ENCODE measurements at places on chromosomes 16 and 17.

DNA sequence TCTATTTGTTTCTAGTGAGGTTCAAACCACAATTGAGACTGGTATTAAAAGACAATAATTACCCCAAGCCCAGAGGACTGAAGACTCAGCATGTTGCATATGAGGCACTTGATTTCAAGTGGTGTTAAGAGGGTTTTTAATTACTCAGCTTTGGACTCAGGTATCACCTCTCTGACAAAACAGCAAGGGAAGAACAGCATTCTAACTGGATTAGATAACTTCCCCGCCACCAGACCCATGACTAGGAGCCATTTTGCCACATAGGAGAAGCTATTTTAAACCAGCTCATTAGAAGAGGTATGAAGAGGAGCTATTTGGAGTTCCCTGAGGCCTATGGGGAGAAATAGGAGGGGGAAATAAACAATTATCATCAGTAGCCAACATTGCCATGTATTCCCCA lies 226.1 kb upstream of the TOX3 start:
- DNase-seq, result no peak

DNA sequence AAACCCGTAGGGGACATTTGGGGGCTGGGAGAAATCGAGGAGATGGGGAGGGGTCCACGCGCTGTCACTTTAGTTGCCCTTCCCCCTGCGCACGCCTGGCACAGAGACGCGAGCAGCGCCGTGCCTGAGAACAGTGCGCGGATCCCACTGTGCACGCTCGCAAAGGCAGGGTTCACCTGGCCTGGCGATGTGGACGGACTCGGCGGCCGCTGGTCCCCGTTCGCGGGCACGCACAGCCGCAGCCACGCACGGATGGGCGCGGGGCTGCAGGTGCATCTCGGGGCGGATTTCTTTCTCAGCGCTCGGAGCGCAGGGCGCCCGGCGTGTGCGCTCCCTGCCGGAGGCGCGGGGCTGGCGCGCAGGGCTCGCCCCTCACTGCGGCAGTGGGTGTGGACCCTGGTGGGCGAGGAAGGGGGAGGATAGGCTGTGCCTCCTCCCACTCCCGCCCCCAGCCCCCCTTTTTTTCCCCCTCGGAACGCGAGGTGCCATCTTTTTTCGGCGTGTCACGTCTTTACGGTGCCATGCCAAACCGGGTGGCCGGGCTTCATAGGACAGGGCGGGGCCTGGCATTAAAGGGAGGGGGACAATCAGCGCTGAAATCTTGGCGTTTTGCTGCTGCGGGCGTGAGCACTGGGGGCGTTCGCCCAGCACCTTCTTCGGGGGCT lies 1.1 kb downstream of the MAPT start:
- DNase-seq, result no peak

- no peak for DNase-seq
These were observed 44.2 kb downstream of the LYRM9 start for GRCh38 chr17:27848931-27849330.

DNA sequence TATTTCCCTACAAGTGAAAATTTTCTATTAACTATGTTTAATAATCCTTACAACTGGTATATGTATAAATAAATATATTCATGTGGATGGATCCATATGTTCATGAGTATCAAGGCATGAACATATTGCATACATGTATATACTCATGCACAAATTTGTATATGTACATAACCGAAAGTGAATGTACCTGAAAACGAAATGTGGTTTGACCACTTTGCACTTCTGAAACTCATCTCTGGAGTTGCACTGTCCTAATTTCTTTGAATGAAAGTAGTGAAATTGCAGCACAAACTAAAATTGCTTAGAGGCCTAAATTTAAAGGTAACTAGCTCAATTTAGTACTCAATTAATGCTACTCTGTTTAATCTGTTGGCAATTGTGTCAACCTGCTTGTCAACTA lies 27.4 kb upstream of the GNAO1 start:
- no peak for DNase-seq

DNA sequence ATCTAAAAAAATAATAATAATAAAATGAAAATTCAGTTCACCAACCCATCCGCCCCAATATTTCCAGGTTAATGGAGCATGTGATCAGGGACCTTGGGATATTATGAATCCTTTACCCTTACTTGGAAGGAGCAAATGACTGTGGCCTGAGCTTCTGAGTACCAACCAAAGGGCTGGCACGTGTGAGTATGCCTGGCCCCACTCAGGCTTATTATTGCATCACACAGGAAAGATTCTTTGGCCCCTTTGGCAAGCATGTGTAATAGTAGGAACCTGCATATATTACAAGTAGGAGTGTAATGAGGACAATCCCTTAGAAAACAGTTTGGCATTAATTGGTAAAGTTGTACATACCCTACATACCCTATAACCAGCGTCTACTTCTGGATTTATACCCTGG lies 7.2 kb upstream of the C17orf78 start:
- no peak for DNase-seq

GRCh38 chr17:8628172-8628571 lies 2.4 kb downstream of the MYH10 start:
- no peak for DNase-seq

DNA sequence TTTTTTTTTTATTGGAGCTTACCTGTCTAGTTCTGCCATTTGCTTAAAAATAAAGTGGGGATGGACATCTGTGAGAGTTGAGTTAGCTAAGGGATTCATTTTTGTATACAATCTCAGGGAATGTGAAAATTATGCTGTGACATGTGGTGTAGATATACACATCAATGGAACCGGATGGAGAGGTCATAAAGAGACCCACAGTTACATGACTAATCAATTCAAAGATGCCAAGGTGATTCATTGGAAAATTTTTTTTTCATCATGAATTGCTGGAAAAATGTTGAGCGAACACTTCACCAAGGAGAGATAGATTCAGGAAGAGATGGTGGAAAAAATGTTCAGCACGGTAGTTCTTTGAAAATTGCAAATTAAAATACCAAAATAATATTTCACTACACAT lies 605.4 kb upstream of the KIF2B start:
- no peak for DNase-seq

- DNase-seq, result no peak
These were observed 1.4 kb downstream of the CHAD start for GRCh38 chr17:50467114-50467854.

GRCh38 chr16:6643080-6643686 lies 689.5 kb upstream of the RBFOX1 start:
- DNase-seq, result no peak

DNA sequence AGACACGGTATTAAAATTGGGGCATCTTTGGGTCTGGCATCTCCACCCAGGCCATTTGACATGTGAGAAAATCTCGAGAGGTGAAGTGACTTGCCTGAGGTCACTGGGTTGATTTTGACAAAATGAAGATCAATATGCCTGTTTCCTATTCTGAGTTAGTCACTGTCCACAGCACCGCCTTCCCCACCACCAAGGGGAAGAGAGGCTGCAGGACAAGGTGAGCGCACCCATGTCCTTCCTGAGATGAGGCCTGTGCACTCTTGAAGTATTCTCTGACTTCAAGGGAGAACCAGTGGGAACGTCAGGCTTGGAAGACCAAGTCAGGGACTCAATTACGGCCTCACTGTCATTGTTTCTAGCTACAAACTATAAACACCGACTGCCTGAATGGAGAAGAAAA lies 49.9 kb upstream of the WSB1 start:
- no peak for DNase-seq

DNA sequence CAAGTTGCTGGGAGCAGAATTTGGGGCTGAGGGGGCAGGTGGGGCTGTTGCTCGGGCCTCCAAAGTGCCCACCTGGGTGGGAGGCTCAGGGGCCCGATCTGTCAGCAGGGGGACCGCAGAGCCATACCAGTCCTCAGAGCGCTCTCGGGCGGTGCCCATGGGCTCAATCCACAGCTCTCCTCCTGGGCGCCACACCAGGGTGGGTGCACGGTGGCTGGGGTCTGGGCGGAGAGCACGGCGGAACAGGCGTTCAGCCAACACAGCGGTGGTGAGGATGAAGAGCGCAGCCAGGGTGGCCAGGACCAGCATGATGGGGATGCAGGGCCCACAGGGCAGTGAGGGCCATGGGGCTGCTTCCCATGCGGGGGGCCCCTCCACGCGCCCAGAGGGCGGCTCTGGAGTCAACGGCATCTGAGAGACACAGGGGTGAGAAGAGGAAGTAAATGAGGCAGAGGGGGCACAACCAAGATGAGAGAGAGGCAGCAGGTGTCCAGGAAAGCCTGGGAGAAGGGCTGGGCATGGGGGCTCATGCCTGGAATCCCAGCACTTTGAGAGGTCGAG lies 1.2 kb downstream of the C16orf54 start:
- no peak for DNase-seq

- no peak for DNase-seq
These were observed 120.2 kb downstream of the METRNL start for GRCh38 chr17:83199500-83200201.

GRCh38 chr17:50661795-50662391 lies 27.2 kb downstream of the ABCC3 start:
- no peak for DNase-seq

GRCh38 chr17:73462823-73463222 lies 151.0 kb upstream of the CDC42EP4 start:
- DNase-seq, result no peak

DNA sequence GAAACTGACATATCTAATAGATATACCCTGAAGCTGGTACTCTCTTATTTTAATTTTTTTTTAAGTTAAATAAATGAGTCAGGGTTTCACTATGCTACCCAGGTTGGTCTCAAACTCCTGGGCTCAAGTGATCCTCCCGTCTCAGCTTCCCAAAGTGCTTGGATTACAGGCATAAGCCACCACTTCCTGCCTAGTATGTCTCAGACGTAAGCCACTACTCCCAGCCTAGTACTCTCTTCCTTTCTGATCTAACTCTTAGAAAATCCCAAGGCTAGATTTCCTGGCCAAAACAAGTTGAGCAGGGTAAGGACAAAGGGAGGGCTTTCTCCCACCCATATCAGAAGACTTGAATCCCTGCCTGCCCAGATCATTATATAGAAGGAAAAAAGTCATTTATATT lies 33.7 kb downstream of the HOXB1 start:
- DNase-seq, result no peak

- no peak for DNase-seq
These were observed 27.9 kb upstream of the HSBP1 start for GRCh38 chr16:83779886-83780285.

GRCh38 chr17:44872131-44872768 lies 24.6 kb downstream of the HIGD1B start:
- no peak for DNase-seq

DNA sequence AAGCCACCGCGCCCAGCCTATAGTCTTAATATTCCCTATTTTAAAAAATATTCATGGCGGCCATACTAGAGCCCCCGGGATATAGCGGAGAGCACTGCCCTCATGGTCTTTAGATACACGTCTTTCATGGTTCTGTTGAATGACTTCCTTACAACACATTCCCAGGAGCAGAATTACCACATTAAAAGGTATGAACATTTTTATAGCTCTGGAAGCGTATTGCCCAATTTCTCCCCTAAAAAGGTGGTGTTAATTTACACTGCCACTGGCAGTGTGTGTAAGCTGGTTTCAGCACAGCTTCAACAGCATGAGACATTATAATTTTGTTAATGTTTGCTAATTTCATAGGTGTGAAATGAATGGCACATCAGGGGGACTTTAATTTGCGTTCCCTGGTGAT lies 19.0 kb downstream of the C17orf100 start:
- no peak for DNase-seq

GRCh38 chr17:79036181-79036580 lies 12.2 kb downstream of the C1QTNF1 start:
- DNase-seq, result no peak

DNA sequence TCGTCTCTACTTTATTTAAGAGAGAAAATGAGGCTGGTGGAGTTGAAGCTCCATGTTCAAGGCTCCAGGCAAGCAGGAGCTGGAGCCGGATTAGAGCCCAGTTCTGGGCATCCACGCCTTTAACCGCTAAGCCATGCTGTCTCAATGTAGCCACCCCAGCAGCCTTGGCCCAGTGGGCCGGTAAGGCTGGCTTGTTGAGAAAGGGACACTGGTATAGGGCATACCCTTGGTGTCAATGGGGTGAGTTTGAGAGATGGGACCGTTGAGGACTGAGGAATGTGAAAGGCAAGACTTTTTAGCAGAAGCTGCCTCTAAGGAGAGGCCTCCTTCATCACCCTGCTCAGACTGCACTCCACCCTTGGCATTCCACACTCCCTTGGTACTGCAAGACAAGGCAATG lies 147.4 kb downstream of the CYLD start:
- no peak for DNase-seq

- DNase-seq, result no peak
These were observed 9.6 kb downstream of the CARHSP1 start for GRCh38 chr16:8858994-8859912.

- no peak for DNase-seq
These were observed 471.1 kb downstream of the WWOX start for GRCh38 chr16:78570399-78571141.

- no peak for DNase-seq
These were observed 171.7 kb downstream of the KATNIP start for GRCh38 chr16:27721531-27722181.

DNA sequence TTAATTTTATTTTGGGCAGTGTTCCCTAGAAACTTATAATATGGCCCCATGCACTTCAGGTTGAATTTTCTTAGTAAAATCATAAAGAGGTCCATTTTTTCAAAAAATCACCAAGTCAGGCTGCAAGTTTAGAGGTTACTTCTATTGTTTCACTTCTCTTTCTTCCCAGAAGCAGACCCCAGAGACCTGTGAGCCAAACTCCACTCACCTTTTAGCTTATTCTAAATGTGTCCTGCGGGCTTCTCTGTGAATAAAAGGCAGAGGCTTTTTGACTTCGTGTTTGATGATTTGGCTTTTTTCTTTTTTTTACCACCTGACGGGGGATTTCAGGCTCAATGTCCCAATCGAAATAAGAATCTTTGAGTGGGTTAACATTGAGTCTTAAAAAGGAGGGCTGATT lies 7.4 kb downstream of the PRKCB start:
- no peak for DNase-seq

DNA sequence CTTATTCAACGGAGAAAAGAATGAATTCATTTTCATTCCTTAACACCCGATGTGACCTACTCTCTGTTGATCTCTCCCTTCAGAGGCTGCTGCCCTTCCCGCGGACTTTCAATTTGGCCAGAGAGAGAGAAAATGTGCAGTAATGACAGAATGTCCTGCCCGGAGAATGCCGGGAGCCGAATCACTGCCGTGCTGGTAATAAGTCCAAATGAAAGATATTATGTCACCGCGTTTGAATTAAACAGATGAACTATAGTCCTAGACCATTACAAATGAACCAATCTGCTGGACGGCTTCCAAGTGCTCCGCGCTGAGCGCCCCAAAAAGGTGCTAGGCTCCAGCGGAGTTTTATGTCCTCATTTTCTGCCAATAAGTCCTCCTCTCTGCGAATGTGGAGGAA lies 14.7 kb upstream of the C16orf82 start:
- DNase-seq, result no peak

DNA sequence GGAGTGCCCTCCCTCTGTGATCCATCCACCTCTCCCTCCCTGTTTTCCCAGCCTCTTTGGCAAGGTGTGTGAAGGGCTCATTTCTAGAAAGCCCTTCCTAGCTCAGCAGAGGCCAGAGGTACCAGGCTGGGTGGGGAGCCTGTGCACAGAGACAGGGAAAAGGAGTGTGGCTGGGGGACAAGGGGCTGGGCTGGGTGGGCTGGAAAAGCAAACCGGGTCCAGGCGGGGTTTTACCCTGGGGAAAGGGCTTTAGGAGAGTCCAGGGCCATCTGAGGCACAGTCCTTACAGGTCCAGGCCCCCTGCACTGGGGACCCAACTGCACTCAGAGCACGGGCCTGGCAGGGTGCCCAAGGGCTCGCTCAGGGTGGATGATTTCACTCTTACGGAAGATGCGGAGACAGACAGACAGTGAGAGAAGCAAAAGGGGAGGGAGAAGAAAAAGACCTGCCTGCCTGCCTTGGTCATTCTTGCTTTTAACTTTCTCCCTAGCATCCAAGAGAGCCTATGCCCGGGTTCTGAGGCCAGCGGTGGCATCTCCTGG lies 7.0 kb downstream of the CRHR1 start:
- no peak for DNase-seq

GRCh38 chr17:82029990-82030469 lies 1.4 kb upstream of the RAC3 start:
- no peak for DNase-seq
